ENCODE measurements at places on chromosomes 5 and 9. TPM values are rescaled to one million over a fixed set of nuclear protein-coding genes. Genes with fewer than 3 reads are reported as not detected.

The CAMK2A gene
- not detected for total RNA-seq

The MRPS30 gene
- 38.9 TPM for total RNA-seq

The TMC1 gene
- total RNA-seq, result not detected

The IL31RA gene
- total RNA-seq, result not detected

The UBE2R2 gene
- 28.3 TPM for total RNA-seq

The NREP gene
- total RNA-seq, result 18.6 TPM

The SPINK6 gene
- total RNA-seq, result not detected

The IQGAP2 gene
- 72.1 TPM for total RNA-seq

The NEUROG1 gene
- not detected for total RNA-seq

The BSPRY gene
- total RNA-seq, result 4.4 TPM

The ANKRD31 gene
- 0.23 TPM for total RNA-seq

The PCDHGA5 gene
- 0.11 TPM for total RNA-seq

The SPATA6L gene
- total RNA-seq, result 0.29 TPM

The STKLD1 gene
- total RNA-seq, result 0.76 TPM

The POLR1E gene
- total RNA-seq, result 38.2 TPM

The CLIC3 gene
- total RNA-seq, result 3.6 TPM

The DAB2 gene
- not detected for total RNA-seq

The PCDHB14 gene
- not detected for total RNA-seq

The BAAT gene
- not detected for total RNA-seq

The PARP8 gene
- 78.5 TPM for total RNA-seq

The PKD2L2 gene
- total RNA-seq, result not detected

The CDX1 gene
- not detected for total RNA-seq

The PCSK1 gene
- total RNA-seq, result not detected

The SOX30 gene
- total RNA-seq, result 0.10 TPM

The TIMD4 gene
- total RNA-seq, result 4.0 TPM

The PCDHGA1 gene
- not detected for total RNA-seq

The NACC2 gene
- 5.6 TPM for total RNA-seq

The ADGRD2 gene
- not detected for total RNA-seq

The GZMA gene
- total RNA-seq, result 356 TPM

The CCL27 gene
- total RNA-seq, result not detected

The FRMPD1 gene
- not detected for total RNA-seq

The DMRT3 gene
- total RNA-seq, result not detected

The BTNL8 gene
- not detected for total RNA-seq

The FAM221B gene
- not detected for total RNA-seq

The SLCO6A1 gene
- not detected for total RNA-seq

The SLCO4C1 gene
- total RNA-seq, result 0.74 TPM

The SPINK7 gene
- not detected for total RNA-seq

The GRXCR2 gene
- total RNA-seq, result not detected

The ORM2 gene
- total RNA-seq, result not detected

The SLC34A1 gene
- 2.0 TPM for total RNA-seq

The SOHLH1 gene
- total RNA-seq, result not detected

The PCDHGB6 gene
- not detected for total RNA-seq

The PAX5 gene
- total RNA-seq, result 0.34 TPM

The FGF10 gene
- not detected for total RNA-seq

The DRD1 gene
- total RNA-seq, result not detected

The PCDHB6 gene
- total RNA-seq, result not detected

The ITGA1 gene
- 19.2 TPM for total RNA-seq

The ELAVL2 gene
- not detected for total RNA-seq

The PCDHB3 gene
- not detected for total RNA-seq

The THOC3 gene
- 66.0 TPM for total RNA-seq

The TMEM215 gene
- total RNA-seq, result not detected

The OBP2B gene
- total RNA-seq, result not detected

The TSLP gene
- total RNA-seq, result not detected

The TYRP1 gene
- total RNA-seq, result not detected

The LCN1 gene
- not detected for total RNA-seq

The NMUR2 gene
- total RNA-seq, result not detected

The PROB1 gene
- 6.2 TPM for total RNA-seq

The PCDHGA8 gene
- not detected for total RNA-seq

The SMU1 gene
- total RNA-seq, result 21.7 TPM

Measured in activated CD8-positive, alpha-beta T cell treated with anti-CD3 and anti-CD28 coated beads, Interleukin-2, amount 10 ng/mL, durations not matched to agents 7 days and 5 days (primary cell).